ENCODE measurements at places on chromosomes 4 and X.

DNA sequence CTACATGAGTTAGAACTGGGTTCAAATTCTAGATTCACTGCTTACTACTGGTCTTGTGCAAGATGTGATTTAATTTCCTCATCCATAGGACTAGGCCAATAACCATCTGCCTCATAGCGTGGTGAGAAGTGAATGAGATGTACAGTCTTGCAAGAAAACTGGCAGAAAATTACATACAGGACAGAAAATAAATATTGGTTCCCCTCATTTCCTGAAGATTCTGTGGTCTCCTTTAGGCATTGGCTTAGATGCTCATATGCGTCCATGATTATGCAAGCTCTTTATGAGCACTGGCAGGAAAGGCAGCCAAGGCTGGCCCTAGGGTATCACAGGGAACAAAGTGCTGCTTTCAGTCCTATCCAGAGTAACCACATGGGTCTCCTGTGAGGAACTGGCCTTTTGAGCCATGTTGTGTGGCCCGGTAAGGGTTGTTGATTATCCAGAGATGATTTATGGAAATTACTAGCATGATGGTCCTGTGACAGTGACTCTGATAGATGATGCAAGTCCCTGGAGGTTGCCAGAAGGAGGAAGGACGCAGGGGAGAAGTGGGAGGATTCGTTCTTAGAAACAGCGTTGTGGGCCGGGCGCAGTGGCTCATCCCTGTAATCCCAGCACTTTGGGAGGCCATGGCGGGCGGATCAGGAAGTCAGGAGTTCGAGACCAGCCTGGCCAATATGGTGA is 9.9 kb upstream of the MOB1B start:
- peak; percentile 56 for DNase-seq

GRCh38 chrX:33324099-33324498 is 112.8 kb upstream of the DMD start:
- no peak for DNase-seq

GRCh38 chr4:63786171-63786570 is 623.1 kb downstream of the TECRL start:
- no peak for DNase-seq

GRCh38 chrX:13901354-13901753 is 84.5 kb upstream of the GPM6B start:
- no peak for DNase-seq

- DNase-seq = no peak
Measured at GRCh38 chrX:77937291-77937690, 26.8 kb downstream of the ATP7A start.

DNA sequence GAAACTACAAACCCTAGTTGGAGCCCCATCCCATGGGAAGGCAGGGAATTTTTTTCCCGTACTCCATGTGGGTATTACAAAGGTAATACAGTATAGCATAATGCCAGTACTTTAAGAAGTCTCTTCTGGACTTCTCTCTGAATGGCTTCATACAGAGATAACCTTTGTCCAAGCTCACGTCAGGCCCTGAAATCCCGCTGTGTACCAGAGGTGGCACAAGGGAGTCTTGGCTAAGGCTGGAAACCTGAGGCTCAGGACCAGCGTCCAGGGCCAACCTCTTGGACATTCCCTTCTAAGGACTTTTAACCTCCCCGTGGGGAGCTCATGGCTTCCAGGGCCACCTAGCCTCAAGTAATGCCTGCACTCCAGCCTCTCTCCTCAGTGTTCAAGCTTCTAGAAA is 338.9 kb upstream of the FAM241A start:
- no peak for DNase-seq

DNA sequence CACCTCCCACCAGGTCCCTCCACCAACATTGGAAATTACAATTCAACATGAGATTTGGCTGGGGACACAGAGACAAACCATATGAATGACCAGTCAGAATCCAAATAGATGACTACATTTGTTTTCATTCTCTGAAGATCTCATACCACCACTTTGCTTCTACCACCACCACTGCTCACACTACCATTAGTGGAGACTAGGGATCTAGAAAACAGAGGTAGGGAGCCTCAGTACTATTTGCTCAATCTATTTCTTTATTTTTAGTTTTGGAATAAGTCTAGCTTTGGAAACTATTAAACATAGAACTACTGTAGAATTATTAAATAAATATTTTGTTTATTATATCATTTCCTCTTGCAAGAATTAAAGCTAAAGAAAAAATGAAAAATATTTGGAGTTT is 727.9 kb downstream of the CCSER1 start:
- no peak for DNase-seq

GRCh38 chr4:174628191-174628590 is 105.9 kb upstream of the HPGD start:
- no peak for DNase-seq
